HL-60 (cell line): ENCODE measurements at places on chromosomes 2 and 18.
A peak's percentile ranks its signal among the peaks of the same experiment; 100 is the strongest.

DNA sequence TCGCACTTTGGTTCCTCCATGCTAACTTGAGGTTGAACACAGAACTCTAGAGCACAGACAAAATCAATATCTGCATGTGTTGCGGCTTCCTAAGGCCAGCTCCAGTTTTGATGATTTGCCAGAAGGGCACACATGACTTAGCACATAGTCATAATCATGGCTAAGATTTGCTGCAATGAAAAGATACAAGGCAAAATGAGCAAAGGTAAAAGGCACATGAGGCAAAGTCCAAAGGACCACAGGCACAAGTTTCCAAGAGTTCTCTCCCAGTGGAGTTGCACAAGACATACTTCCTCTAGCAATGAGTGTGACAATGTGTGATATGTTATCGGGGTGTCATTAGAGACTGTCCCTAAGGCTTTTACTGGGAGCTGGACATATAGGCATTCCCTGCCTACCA, 24.2 kb upstream of the CXXC1 start:
- peak; percentile 47 for DNase-seq

- no peak for DNase-seq
Observed at GRCh38 chr2:130300258-130300969, 42.3 kb upstream of the IMP4 start.

DNA sequence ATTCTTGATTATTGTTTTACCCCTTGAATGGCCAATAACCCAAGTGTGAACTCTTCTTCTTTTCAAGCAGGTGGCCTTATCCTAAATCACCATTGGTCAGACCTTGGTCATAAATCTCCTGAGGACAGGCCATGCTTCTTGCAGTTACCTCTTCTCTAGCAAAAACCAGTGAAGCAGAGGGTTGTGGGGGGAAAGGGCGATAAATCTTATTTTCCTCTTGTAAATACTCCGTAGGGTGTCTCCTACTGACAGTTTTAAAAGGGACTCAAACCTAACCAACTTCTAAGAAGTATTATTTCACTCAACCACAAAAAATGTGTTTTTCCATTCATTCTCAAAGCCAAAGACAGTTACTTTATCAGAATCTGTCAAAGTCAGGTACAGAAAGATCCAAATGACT, 168.1 kb upstream of the RMP24 start:
- DNase-seq = no peak

DNA sequence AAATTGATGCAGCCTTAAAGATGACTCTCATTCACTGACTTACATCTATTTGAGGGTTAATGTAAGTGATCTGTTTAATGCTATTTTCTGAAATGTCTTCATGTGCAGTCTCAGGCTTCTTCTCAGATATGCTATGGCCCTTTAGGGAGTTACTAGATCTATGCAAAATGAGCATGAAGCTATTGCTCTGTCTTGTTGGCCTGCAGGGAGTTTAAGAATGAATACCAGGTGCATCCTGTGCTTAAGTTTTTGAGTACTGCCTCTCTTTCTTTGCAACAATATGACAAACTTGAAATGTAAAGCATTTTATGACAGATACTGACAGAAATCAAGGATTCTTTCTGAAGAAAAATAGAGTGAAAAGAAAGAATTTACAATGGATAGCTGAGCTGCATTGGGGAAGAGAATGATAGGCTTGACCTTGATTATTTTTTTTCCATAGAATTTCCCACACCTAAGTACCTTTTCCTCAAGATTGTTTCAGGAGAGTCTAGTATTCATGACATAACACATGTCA, 1058.3 kb upstream of the TMEFF2 start:
- no peak for DNase-seq

DNA sequence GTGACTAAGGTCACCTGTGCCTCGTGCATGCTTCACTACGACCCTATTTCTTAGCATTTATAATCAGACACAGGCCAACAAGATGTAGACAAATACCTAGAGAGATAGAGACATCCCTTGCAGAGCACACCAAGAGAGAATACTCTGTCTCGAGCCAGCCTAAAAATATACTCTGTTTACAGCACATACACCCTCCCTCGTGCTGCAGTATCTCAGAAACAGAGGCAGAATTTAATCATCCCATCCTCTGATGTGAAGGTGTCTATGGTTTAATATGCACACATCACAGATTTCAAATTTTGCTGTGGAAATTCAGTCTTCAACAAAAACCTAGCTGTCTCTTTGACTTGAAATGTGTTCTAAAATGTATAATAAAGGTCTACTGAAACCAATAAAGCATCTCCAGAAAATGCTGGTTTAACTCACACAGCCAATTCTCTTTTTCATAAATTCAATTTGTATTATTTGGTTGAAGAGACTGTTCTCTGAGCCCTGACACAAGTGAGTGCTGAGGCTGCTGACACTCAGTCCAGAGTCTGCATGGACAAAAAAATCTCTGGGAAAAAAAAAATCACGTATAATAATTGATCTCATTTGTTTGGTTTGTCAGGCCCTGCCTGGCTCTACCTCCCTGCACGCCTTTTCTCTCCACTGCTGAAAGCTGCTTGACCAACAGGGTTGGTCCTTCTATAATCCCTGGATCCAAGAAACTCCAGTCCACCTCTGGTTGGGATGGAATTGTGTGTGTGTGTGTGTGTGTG, 142.0 kb upstream of the FSHR start:
- DNase-seq = no peak

GRCh38 chr18:62715436-62715758, at the start of gene PHLPP1:
PHLPP1 (plus strand) TSS chr18:62715541; CDS start chr18:62715684, 143 bp downstream.
- no peak for DNase-seq

- DNase-seq = peak; percentile 36
Observed at GRCh38 chr18:61833387-61833786, 59.4 kb downstream of the RNF152 start.

- DNase-seq = no peak
Observed at GRCh38 chr2:69735686-69736085, 6.2 kb upstream of the ANXA4 start.

DNA sequence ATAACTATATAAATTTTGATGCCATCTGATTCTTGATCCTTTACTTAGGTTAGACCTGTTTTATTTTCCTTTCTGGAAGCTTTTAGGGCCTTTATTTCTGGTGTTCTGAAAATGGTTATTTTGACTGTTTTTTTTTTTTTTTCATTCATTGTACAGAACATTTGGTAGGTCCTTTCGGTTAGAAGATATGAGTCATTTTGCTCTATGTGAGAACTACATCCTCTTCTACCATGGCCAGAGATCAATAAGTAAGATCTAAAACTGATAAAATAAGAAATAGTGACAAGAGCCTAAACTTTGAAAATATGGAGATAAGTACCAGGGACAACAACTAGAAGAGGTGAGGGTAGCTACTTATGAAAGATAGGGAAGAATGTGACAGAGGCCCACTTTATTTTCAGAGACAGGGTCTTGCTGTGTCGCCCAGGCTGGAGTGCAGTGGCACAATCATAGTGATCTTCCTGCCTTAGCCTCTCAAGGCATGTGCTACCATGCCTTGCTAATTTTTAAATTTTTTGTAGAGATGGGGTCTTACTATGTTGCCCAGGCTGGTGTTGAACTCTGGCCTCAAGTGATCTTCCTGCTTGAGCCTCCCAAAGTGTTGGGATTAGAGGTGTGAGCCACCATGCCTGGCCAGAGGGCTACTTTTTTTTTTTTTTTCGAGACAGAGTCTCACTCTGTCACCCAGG, 66.5 kb downstream of the EIF2AK3 start:
- DNase-seq = no peak

GRCh38 chr2:20571644-20572215, 79.2 kb downstream of the HS1BP3 start:
- no peak for DNase-seq

DNA sequence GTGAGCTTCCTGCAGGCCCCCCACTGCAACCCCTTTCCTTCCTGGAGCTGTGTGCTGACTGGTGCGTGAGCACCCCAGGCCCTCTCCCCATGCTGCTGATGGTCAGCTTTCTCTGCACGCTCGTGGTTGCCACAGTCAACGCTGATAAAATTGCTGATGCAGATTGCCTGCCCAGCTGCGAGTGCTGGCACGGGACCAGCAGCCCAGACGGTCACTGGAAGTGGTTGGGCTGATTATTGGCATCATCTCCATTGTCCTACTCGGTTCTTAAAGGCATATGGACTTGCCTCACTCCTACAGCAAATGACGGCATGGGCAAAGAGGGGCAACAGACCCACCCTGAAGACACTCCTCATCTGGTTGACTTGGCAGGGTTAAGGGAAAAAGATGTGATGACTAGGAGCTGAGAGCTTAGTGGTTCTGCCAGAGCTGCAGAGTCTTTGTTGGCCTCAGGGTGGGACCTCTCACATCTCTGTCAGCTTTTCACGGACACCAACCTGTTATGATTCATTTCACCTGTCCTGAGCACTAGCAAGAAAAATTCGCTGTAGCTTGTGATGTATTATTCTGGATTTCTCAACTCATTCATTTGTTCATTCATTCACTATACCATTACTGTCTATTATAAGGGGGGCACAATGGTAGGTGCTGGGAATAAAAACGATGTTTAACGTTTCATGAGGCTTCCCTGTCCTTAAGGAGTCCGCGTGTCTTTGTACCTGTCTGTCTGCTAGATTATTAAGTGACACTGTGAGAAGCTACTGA, 38.4 kb downstream of the PAX8 start:
- no peak for DNase-seq

- DNase-seq = no peak
Observed at GRCh38 chr2:10471955-10472354, 23.8 kb upstream of the ODC1 start.

DNA sequence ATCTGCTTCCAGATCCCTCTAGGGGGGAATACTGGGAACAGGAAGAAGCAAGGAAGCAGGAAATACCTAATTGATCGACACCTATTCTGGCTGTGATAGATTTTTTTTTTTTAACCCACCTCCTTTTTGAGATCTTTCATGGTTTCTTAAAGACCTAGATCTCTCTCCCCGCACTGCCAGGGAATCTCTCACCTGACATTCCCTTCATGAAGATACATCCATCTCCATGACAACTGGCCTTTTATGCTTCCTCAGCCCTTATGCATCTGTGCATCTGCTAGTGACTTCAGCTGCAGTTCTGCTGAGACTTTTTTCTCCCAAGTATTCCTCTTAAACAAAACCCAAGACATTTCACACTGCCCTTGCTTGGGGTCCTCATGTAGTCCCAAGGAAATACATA, 21.1 kb upstream of the CPO start:
- DNase-seq = no peak

DNA sequence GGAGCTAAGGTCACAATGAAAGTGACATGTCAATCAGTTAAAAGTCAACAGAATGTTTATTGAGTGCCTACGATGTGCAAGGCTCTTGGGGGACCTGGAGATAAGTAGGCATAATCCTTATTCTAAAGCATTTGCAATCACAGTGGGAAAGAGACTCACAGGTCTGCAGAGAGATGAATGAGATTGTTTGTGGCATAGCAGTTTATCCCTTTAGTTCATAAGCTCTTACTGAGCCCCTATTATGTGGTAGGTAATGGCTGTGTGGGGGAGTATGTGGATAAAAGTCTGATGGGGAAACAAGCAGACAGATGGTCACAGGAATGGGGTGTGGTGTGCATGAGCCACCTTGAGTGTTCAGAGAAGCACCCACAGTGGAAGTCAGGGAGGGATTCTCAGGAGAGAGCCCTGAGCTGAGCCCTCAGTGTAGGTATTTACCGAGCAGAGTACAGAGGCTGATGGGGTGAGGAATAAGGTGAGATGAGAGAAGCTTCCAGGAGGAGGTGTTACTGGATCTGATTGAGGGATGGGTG, 48.1 kb downstream of the EMILIN2 start:
- DNase-seq = no peak

DNA sequence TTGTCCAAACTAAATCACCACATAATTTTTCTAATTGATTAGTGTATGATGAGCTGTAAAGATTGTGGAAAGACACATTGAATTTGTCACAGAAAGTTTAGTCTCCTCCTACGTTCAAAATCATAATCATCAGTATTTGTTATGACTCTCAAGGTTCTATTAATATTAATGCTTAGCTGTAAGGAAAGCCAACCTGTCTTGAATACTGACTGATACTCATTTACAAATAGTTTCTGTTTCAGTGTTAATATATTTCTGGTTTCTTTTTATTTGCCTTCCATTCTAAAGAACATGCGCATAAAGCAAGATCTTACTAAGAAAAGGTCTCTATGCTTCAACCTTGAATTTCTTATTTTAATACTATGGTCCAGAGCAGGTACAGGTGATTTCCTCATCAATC, 55.1 kb downstream of the CPS1 start:
- no peak for DNase-seq

- no peak for DNase-seq
Observed at GRCh38 chr2:29723255-29724001, 198.0 kb downstream of the ALK start.

GRCh38 chr18:45270289-45270771, 344.9 kb upstream of the SLC14A2 start:
- no peak for DNase-seq

DNA sequence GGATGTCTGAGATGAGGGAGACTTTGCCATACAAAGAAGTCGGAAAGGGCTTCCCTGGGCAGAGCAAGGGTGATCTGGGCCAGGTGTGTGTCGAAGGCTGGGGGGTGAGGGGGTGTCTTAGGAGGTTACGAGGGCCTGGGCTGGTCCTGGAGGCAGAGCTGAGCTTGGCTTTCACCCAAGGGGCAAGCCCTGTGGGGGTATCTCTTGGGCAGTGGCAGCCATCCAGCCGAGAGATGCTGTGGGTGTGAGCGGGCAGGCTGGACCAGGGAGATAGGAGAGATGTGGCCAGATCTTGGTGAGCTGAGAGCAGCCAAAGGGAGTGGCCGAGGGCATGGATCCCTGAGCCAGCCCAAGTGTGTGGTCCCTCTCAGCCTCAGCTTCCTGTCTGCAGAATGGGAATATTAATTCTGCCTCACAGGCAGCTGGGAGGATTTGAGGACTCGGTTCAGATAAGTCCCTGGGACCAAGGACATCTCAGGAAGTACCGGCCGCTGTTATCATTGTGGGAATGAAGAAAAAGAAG, 33.0 kb downstream of the MAL start:
- DNase-seq = no peak

- DNase-seq = no peak
Observed at GRCh38 chr2:39568561-39569006, 97.1 kb upstream of the TMEM178A start.

DNA sequence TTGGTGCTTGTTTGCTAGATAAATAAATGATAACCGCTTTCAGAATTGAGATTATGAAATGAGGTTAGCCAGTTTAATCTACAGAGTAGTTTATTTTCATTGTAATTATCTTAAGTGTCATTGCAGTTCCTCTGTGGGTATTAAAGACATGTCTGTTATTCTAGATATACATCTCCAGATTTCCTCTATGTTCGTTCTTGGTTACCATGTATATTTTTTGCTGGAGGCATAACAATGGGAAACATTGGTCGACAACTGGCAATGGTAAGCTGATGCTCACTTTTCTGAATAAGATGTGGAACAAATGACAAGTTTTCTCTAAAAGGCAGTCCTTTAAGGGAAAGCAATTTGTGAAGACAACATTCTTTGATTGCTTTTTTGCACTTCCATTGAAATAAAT, 18.7 kb downstream of the INSIG2 start:
- DNase-seq = no peak
